ENCODE measurements at places on chromosomes 12 and 14.

DNA sequence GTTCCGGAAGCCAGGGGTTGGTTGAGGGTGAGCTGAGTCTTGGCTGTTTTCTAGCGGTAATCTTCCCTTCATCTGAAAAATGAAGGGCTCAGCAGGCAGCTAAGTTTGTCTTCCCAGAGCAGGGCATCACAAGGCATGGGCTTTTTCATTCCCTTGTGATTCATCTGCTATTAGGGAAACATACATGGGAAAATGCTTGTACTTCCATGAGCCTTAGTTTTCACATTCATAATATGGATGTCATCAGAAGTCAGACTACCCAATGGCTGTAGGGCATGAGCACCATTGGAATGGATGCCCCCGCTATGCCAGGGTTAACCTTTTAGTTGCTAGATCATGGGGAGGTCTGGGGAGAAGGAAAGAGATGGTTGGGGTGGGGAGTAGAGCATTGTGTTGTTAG is 18.7 kb downstream of the HELB start:
- no peak for DNase-seq

DNA sequence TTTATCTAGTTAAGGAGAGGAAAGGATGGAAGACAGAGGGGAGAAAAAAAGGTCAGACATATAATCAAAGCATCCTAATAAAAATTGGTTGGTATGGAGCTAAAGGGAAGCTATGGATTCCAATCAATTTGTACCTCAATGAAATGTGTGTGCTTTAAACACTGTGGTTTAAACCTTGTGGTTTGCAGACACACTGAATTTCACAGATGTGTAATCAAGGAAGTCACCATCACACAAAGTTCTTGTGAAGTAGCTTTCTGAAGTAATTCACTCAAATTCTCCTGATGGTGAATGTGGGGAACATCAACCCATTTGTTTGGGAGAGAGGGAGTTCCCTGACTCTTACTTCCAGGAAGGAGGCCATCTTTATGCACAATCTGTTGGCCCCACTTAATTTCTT is 243.3 kb upstream of the KRR1 start:
- no peak for DNase-seq

DNA sequence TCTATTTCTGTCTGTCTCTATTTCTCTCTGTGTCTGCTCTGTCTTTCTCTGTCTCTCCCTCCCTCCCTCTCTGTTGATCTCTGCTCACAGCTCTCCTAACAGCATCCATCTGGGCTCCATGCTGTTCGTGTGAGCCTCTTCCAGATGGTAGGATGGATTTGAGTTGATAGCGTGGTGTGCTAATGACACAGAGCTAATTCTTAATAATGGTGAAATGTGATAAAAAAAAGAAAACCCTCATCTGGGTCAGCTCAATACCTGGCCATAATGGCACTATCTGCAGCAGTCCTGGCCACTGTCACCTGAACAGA is 96.4 kb downstream of the AACS start:
- DNase-seq = no peak

- no peak for DNase-seq
Measured at GRCh38 chr12:66025477-66025876, 105.1 kb downstream of the LLPH start.

DNA sequence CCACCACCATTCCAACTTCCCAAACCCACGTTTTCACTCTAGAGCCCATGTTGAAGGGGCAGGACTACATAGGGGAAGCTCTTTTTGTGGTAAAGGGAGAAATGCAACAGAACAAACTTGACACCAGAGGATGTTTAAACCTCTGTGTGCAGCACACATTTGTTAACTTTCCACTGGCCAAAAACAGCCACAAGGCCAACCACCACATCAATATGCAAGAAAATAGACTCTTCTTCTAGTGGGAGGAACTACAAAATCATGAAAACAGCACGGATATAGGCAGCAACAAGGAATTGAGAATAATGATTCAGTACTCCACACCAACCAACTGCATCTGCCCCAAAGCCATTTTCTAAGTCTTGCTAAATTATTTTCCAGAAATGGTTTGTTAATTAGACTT is 66.3 kb upstream of the CEP83 start:
- DNase-seq = no peak

- DNase-seq = no peak
Measured at GRCh38 chr14:71959055-71959454, 26.8 kb downstream of the RGS6 start.

DNA sequence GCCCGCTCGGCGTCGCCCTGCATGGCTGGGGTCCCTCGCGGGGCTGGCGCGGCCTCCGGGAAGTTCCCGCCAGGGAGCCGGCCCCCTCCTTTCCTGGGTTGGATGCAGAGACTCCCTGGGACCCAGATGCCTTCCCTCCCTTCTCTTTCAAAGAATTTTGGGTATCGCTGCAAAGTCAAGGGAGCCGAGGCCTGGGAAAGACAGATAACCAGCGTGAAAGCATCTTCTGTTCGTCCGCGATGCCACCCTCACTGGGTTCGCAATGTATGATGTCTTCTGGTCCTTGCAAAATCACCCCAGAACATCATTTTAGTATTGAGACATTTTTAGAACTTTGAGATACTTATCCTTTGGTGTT is 451 bp downstream of the IRAK3 start:
- no peak for DNase-seq
